HT-29 (cell line): ENCODE measurements at places on chromosomes 16 and 17.

- no peak for DNase-seq
Observed at GRCh38 chr16:85190572-85190971, 78.3 kb upstream of the CIBAR2 start.

GRCh38 chr17:1179112-1179817, 516 bp downstream of the ABR start:
- DNase-seq = no peak

DNA sequence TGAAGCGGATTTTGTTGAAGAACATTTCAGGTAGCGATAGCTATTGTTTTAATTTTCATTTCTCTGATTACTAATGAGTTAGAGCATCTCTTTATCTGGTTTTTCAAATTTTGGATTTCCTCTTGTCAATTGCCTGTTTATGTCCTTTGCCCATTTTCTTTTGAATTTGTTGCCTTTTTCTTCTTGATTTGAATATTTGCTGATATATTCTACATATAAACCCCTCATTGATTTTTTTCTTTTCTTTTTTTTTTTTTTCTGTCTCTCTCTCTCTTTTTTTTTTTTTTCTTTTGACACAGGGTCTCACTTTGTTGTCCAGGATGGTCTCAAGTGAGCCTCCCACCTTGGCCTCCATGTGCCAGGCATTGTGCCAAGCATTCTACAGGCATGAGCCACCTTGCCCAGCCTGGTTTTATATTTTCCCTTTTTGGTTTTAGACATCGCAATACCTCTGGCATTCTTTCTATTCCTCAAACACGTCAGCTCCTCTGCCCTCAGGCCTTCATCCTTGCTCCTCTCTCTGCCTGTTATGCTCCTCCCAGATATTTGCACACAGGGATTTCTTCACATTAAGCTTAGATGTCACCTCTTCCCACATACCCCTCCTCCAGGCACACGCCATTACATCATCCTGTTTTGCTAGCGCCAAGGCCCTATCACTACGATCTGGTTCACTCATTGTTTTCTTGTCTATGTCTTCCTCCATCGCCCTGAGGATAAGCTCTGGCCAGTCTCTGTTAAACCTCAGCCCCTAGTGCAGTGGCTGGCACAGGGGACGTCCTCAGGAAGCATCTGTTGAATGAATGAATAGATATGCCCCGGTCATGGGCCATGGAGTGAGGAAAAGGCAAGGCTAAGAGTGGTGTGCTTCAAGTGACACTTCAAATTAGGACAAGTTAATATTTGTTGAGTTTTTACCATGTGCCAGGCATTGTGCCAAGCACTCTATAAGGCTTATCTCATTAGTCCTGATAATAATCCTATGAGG, 8.6 kb downstream of the SARM1 start:
- DNase-seq = no peak

- no peak for DNase-seq
Observed at GRCh38 chr17:3835410-3836229, 10.4 kb downstream of the NCBP3 start.

GRCh38 chr17:60403962-60404361, 12.0 kb upstream of the USP32 start:
- DNase-seq = no peak

- no peak for DNase-seq
Observed at GRCh38 chr17:9386401-9386800, 189.2 kb downstream of the STX8 start.

DNA sequence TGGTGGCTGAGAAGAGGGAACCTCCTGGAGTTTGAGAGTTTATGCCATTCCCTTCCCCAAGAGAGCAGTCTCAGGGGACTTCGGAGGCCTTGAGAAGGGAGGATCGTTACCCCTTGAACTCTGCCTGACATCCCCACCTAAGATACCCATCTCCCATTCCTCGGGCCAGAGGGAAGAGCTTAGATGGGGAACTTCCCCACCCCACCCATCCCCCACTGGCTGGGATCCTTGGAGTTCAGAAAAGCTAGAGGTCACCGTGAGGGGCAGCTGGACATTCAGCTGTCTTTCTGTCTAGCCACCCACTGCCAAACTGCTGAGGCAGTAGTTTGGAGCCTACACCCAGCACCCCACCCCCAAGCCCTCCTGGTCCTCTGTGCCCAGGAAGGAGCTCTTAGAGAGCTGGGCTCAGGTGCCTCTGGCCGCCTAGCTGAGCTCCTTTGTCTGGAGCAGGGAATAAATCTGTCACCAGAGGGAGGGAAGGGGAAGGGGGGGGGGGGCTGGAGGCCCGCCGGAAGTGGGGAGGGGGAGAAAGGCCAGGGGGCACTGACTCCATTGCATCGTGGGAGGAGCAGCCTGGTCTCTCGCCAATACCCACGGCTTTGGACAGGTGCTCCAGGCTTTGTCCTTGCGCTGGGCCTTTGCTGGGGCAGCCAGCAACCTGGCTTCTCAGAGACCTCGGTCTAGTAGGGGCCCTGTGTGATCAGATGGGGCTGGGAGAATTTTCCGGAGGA, 1.0 kb downstream of the HSD11B2 start:
- DNase-seq = no peak

GRCh38 chr17:70454377-70454776, 285.0 kb downstream of the KCNJ2 start:
- no peak for DNase-seq

- DNase-seq = no peak
Observed at GRCh38 chr16:86771506-86772460, 193.4 kb downstream of the FOXL1 start.

- peak; percentile 25 for DNase-seq
Observed at GRCh38 chr16:69143116-69143515, 10.7 kb downstream of the UTP4 start.

- DNase-seq = no peak
Observed at GRCh38 chr17:17702449-17703139, 21.3 kb downstream of the RAI1 start.

GRCh38 chr17:28916302-28916934, 13.5 kb upstream of the DHRS13 start:
- DNase-seq = peak; percentile 59

- DNase-seq = no peak
Observed at GRCh38 chr17:21164620-21165019, 37.9 kb downstream of the DHRS7B start.
